ENCODE measurements at places on chromosomes 6 and 20. TPM values are rescaled to one million over a fixed set of nuclear protein-coding genes. Genes with fewer than 3 reads are reported as not detected.

Gene MEI4
- not detected for total RNA-seq

Gene GPLD1
- total RNA-seq: 0.19 TPM

Gene C6orf132
- total RNA-seq: 0.05 TPM

Gene AVP
- not detected for total RNA-seq

Gene SLC2A4RG
- total RNA-seq: 90.0 TPM

Gene PAX1
- not detected for total RNA-seq

Gene RBPJL
- not detected for total RNA-seq

Gene C6orf118
- total RNA-seq: not detected

Gene SLC17A2
- not detected for total RNA-seq

Gene ETV7
- 0.30 TPM for total RNA-seq

Gene BMP7
- total RNA-seq: not detected

Gene CD93
- 0.16 TPM for total RNA-seq

Gene BTN1A1
- total RNA-seq: not detected

Gene CDSN
- total RNA-seq: not detected

Gene GABRR1
- not detected for total RNA-seq

Gene TMEM200A
- total RNA-seq: 0.27 TPM
